ENCODE measurements at places on chromosomes 1 and 21. TPM values are rescaled to one million over a fixed set of nuclear protein-coding genes. Genes with fewer than 3 reads are reported as not detected.

- no peak for DNase-seq
These were observed 86.1 kb downstream of the DSCAM start for GRCh38 chr21:40760821-40761220.

DNA sequence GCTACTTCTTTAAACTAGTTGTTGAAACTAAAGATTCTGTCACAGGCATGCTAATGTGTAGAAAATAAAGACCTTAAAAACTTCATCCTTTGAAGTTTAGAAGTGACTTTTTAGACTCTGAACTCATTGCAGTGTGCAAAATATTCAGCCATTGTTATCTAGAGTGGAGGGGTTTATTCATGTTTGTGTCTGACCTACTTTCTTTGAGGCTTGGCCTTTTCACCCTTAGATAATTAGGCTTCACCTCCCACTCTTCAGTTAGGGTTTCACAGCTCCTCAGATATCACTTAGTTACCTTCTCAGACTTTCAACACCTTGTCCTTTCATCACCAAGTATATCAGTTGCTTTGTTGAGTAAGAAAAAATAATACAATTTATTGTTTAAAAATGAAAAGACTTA, 75.9 kb downstream of the IVNS1ABP start:
- DNase-seq = no peak

GRCh38 chr1:32406629-32407111, 12.4 kb upstream of the BSDC1 start:
- no peak for DNase-seq

GRCh38 chr1:153353226-153353947, 4.3 kb upstream of the S100A9 start:
- no peak for DNase-seq

DNA sequence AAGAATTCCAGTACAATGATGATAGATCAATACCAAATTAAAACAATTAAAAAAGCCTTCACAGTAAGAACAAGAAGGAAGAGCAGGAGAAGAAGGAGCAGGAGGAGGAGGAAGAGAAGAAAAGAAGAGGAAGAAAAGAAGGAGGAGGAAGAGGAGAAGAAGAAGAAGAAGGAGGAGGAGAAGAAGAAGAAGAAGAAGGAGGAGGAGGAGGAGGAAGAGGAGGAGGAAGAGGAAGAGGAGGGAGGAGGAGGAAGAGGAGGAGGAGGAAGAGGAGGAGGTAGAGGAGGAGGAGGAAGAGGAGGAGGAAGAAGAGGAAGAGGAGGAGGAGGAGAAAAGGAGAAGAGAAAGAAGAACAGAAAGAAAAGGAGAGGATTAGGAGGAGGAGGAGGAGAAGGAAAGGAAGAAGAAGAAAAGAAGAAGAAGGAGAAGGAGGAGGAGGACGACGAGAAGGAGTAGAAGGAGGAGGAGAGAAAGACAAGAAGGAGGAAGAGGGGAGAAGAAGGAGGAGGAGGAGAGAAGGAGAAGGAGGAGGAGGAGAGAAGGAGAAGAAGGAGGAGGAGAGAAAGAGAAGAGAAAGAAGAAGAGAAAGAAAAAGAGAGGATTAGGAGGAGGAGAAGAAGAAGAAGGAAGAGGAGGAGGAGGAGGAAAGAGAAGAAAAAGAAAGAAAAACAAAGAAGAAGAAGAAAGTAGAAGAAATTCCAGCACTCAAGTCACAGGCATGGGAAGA, 68.5 kb upstream of the GRIK3 start:
- no peak for DNase-seq

GRCh38 chr1:26027716-26028489, 6.3 kb downstream of the EXTL1 start:
- no peak for DNase-seq

GRCh38 chr1:200062143-200062542, 34.6 kb downstream of the NR5A2 start:
- DNase-seq = no peak

DNA sequence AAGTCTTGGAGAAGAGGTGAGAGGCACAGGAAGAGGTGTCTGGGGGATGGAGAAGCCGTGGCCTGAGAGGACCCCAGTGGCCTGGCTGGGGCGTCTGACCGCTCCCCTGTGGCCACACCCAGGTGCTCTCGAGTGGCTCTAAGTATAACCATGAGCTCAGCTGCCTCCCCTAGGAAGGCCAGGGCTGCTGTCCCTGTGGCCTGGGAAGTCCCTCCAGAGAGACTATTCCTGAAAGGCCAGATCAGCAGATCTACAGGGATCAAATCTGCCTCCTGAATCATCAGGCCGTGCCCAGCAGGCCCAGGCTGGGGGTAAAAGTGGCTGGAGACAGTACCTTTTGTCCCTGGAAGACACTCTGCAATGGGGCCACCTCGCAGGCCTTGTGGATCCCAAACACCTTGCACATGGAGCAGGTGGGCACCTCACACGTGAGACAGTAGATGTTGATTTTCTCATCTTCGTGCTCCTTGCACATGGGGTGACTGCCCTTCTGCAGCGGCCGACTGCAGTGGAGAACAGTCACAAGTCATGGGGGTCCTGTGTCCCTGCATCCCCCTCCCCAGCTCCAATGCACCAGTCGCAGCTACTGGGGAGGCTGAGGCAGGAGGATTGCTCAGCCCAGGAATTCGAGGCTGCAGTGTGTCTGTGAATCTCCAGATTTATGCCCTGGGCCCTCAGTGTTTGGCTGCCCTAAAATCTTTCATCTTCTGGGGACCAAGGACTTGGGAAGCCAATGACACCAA, 6.4 kb downstream of the TRIM63 start:
- no peak for DNase-seq

DNA sequence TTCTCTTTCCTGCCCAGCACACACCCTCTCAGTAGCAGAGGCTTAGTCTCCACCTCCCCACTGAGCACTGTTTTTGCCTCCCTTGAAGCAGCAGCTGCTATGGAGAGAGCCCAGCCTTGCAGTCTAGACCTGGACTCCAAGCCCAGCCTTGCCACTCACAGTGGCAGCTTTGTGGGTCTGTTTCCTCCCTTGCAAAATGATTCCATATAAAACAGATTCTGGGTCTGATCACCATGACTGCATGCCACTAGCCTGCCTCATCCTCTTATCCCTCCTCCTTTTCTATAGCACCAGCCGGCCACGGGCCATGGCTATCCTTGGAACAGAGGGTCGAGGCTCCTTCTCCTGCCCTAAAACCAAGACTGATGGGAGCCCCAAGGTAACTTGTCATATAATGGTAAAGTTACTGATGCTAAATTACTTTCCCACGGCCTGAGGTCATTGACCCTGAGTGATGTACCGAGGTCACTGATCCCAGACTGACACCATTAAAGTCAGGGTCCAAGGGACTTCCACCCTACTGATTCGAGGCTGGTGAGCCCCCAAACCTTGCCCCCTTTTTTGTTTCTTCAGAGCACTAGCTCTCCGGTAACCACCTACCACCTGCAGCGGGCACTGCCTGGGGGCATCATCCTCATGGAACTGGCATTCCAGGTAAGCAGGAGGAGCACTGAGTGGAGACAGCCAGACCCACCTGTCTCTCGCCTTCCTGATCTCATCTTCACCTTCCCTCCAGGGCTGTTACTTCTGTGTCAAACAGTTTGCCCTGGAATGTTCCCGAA, 7.9 kb downstream of the HYI start:
- DNase-seq = no peak

The NR5A2 gene
- 2.7 TPM for total RNA-seq

The ADCY10 gene
- not detected for total RNA-seq

The HHAT gene
- 4.6 TPM for total RNA-seq

The KRTAP19-8 gene
- total RNA-seq = not detected

The DPT gene
- total RNA-seq = 60.7 TPM
